Glomerular endothelial cell (primary cell): ENCODE measurements at places on chromosomes 12 and 14. TPM values are rescaled to one million over a fixed set of nuclear protein-coding genes. Genes with fewer than 3 reads are reported as not detected.
A peak's percentile ranks its signal among the peaks of the same experiment; 100 is the strongest.

DNA sequence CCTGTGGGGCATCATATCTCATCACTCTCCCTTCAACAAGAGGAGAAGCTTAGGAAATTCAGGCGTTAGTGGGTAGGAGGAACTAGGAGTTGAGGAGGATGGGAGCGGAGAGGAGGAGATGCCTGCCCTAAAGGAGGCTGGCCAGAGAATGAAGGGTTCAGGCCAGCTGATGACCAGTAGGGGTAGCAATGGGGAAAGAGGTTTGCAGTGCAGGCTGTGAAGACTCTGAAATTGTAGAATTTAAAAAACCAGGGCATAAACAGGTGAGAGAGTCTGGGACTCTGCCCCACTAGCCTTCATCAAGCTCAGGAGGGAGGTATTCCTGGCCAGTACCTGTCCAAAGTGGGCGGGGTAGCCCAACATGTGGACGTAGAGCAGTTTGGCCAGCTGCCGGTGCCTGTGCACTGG, 809 bp downstream of the AP1G2 start:
- DNase-seq: no peak

TBX3 gene
- total RNA-seq: 6.8 and 6.9 TPM in 2 replicates

DNA sequence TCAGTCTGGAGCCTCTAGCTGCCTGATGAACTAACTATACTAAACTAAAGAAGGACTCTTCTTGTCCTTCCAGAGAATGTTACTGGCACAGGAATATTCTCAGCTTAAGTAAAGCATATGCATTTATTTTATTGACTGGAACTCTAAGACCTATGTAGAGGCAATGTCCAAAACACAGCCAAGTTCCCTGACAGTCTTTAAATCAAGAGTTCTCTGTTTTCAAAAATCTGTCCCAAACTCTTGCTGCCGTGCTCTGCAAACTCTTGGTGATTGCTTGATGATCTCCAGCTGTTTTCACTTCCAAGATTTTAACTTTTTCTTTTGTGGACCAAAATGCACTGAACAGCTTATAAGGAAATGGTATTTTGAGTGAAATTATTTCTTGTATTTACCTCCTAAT, 67.5 kb upstream of the DAAM1 start:
- DNase-seq: no peak

DNA sequence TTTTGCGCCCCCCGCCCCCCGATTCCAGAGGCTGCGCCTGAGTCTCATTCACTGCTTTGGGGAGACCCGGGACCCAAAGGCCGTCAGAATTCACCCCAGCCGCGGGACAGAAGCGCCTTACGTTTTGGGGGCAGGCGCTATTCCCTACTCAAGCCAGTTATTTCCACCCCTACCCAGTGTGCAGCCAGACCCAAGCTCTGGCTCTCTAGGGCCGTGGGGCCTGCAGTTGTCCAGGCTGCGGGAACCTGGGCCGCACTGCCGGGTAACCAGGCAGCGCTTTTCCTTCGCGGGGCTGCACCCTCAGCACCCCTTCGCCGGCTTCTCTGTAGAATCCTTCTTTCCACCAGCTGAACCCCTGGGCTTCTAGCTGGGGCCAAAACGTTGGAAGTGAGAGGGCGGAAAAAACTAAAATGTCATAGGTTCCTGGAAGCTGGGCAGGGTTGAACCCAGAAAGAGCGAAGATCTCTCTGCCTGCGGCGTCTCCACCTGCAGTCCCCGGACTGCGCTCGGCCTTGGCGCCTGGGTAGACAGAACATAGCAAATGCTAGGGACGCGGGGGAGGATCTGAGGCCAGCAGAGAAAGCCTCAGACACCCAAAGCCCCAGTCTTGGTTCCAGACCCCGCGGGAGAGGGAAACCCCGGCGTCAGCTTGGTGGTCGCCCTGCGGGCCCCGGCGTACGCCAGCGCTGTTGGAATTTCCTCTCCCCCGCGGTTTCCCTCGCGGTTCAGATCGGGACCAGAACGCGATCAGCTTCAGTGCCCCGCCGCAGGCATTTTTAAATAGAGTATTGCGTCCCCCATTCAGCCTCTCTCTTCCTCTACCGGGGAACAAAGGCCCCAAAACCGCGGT, 18.3 kb downstream of the TBX3 start:
- no peak for DNase-seq

- DNase-seq: no peak
Measured at GRCh38 chr12:46718495-46718894, 107.3 kb downstream of the SLC38A4 start.

DNA sequence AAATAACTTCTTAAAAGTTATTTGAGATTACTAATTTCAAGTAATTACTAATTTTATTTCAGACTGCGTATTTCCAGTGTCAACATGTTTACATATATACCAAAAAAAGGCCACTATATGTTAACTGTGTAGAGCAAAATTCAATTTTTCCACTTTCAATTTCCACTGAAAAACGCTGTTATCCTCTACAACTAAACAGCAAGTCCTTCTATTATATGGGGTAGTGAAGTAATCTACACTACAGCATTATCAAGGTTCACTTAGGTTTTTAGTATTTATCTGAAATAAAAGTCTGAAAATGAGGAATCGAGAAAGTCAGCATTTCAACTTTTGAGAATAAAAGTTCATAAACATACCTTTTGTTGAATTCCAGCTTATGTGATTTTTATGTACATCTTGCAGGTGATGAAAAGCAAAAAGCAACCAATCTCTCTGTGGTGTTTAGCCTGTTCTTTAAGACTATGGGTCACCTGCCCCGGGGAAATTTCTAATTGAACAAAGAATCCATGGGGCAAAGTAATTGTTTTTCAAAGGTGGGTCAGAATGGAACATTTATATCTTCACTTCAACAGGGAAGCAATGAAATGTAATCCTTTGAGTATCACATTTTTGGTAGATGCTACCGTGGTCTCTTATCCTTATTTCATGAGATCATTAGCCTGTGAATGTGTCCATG, 3.3 kb downstream of the BTG1 start:
- DNase-seq: no peak

DNA sequence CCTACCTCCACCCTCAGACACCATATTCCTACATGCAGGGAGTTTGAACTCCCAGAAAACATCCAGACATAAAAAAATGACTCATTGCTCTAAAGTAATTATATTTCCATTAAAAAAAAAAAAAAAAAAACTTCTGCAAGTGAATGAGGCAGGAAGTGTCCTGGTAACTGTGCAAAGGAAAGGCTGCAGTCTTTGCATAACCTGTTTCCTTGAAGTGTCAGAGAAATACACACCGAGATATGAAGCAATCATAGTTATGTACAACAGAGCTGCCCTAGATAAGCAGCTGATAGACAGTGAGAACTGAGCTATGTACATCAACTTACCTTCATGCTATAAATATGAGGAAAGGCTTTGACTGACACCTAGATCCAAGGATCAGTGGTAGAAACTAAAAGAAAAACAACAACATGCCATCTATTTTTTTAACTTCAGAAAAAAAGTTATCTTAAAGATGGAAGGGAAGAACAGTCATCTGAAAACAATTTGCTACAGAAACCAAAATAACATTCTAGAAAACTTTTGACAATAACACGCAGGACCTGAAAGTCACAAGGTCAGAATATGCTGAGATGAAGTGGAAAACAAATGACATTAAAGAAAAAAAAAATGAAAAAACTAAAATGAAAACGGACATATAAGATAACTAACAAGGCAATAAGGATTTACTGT, 263.2 kb downstream of the SEC23A start:
- peak; percentile 61 for DNase-seq

GRCh38 chr12:87315-87714, 20.7 kb downstream of the IQSEC3 start:
- no peak for DNase-seq

- no peak for DNase-seq
Measured at GRCh38 chr12:113555226-113555625, 83.6 kb upstream of the LHX5 start.

DNA sequence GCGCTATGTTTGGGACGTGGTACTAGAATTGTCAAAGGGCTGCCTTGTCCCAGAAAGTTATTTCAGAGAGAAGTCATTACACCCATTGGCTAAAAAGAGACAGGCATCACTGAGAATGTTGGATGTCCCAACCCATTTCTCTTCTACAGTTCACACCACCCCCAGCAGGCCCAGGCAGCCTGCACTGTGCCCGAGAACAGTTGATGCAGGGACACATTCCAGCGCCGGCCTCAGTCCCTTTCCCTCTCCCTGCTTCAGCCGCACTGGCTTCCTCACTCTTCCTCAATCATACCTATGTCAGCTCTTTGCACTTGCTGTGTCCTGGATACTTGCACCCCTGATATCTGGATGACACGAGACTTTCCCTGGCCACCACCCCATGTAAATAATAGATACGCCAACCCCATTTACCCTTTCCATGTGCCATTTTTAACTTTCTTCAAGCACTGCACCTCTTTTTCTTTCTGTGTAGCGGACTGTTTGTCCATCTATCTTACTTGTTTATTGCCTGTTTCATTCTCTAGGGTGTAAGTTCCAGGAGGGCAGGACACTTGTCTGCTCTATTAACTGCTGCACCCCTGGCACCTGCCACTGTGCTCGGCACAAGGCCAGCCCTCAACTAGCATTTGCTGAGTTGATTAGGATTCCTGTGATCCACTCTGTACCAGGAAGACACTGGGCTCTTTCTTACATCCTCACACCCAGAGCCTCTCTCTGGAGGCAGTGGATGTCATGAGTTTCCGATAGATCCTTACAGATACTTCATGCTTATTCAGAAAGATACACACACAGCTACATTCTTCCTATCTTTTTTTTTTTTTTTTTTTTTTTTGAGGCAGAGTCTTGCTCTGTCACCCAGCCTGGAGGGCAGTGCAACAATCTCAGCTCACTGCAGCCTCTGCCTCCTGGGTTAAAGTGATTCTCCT, 76.6 kb upstream of the CEP83 start:
- no peak for DNase-seq

GRCh38 chr12:91023326-91024004, 18.7 kb upstream of the EPYC start:
- DNase-seq: no peak
